Activated CD4-positive, alpha-beta T cell treated with anti-CD3 and anti-CD28 coated beads for 36 hours (primary cell): ENCODE measurements at places on chromosomes 11 and 22. TPM values are rescaled to one million over a fixed set of nuclear protein-coding genes. Genes with fewer than 3 reads are reported as not detected.
A peak's percentile ranks its signal among the peaks of the same experiment; 100 is the strongest.

DNA sequence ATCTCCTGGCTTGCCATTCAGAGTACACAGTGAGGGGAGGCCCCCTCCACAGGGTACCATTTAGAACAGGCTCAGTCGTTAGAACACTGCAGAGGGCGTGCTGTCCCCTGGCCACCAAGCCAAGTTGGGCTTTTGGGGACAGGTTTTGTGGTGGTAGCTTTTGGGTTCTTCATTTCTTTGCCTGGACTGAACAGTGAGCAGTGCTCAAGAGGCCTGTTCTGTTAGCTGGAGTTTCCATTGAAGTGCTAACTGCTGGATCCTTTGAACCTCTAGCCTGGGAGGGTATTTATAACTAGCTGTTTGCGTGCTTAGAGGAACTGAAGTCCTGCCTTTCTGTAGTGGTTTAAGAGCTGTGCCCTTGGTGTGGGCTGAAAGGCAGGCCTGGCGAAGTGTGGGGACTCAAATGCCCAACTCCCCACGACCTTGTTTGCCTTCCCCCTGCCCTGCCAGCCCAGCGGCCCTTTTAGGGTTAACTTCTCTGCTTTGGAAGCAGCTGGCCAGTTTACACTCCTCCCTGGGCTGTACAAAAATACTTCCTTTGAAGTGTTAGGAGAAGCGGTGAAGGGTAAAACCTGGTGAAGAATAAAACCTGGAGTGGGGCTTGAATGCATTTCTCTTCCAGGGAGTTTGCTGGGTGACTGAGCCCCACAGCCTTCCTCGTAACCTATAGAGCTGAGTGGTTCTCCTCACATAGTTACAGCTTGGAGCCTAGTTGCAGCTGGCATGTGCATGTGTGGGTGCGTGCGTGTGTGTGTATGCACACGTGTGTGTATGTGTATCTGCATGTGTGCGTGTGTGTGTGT is 34.6 kb downstream of the ZNRF3 start:
- no peak for DNase-seq

DNA sequence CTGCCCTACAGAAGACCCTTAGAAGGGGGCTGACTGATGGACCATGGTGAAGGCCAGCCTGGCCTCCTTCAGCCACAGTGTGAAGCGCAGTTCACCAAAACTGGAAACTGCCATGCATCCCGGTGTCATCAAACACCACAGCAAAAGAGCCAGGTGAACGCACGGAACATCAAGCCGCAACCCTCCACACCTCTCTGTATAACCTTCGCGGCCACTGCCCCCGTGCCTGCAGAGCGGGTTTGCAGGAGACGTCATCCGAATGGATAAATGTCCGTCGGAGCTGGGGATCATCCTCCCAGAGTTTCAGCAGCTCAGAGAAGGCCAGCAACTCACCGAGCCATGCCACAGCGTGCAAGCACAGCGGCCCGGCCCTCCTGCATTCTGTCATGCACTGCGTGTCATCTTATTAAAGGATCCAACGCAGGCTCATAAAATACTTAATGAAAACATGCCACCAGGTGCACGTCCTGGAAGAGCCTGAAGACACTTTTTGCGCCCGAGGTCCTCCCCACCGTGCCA is 309.9 kb downstream of the BRD1 start:
- DNase-seq: no peak

DNA sequence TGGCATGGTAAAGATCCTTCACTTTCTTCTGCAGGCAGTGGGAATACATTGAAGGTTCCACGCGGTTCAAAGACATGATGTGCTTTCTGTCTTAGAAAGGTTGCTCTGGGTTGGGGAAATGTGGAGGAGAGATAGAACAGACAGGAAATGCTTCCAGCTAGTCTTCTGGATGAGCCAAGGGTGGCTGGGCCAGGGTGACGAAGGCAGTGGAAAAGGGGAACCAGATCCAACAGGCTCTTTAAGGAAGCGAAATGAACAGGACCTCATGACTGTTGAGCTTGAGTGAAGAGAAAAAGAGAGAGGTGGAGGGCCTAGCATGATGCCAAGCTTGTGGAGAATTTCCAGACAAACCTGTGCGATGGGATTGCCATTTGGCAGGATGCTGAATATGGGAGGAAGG is 56.4 kb upstream of the LMO1 start:
- no peak for DNase-seq

DNA sequence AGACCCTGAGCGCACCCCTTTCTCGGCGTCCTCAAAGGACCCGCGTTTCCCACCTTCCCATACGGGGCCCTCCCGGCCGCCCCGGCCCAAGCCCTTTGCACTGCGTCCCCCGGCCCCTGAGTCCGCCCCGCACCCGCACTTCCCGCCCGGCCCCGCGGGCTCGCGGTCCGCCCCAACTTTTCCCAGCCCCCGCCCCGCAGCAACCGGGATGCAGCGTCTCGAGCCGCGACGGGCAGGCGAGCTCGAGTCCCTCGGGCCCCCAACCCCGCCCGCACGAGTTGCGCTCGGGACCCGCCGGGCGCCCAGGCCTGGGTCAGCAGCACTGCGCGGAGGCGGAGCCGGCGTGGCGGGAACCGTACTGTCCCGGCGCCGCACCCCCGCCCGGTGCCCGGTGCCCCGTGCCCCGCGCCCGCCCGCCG is 371 bp downstream of the SMCO4 start:
- DNase-seq: no peak

GRCh38 chr11:125223901-125224361 is 59.4 kb downstream of the PKNOX2 start:
- DNase-seq: no peak

DNA sequence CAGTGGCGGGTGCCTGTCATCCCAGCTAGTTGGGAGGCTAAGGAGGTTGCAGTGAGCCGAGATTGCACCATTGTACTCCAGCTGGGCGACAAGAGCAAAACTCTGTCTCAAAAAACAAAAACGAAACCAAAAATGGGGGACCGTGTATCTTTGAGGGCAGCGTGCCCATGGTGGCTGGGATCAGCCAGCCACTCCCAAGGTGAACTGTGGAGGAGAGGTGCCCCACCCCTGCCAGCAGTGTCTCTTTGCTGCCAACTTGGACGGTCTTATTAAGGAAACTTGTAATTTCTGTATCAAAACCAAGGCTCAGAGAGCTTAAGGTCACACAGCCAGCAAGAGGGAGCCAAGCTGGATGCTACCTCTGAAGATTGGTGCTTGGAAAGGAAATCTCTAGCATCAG is 147.7 kb downstream of the CACNA1I start:
- DNase-seq: no peak

GRCh38 chr11:120290956-120291355 is 34.1 kb upstream of the TLCD5 start:
- no peak for DNase-seq

DNA sequence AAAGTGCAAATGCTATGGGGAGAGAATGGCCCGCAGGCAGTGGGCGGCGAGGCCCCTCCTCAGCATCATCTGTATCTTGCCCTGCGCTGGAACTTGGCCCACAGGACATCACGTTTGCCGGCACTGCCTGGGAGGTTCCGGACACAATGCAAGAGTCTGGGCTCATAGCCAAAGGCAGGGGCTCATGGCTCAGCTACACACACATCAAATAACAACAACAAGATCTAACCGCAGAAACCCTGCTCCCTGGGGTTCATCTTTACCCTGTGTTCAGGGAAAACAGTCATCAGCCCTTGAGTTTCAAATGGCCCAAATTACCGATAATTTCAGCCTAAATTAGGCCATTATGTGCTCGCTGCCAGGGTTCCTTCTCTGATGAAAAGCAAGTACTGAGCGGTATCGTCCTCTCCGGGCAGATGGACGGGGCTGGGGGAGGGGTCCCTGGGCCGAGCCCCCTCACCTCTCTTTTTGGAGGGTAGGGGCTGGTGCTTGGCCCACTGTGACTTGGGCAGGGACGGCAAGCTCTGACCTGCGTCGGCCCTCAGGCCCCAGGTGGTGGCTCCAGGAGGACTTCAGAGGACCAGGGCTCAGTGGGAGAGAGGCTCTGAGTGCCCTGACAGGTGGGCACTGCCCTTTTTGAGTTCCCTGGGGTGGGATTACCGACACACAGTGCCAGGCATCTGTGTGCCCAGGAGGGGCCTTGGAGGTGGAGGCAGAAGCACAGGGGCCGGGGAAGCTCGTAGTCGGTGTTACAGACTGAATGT is 25.0 kb upstream of the GAL start:
- DNase-seq: no peak

GRCh38 chr11:129388824-129389223 is 13.2 kb downstream of the BARX2 start:
- no peak for DNase-seq

GRCh38 chr11:120652705-120653335 is 141.3 kb downstream of the GRIK4 start:
- peak; percentile 23 for DNase-seq

DNA sequence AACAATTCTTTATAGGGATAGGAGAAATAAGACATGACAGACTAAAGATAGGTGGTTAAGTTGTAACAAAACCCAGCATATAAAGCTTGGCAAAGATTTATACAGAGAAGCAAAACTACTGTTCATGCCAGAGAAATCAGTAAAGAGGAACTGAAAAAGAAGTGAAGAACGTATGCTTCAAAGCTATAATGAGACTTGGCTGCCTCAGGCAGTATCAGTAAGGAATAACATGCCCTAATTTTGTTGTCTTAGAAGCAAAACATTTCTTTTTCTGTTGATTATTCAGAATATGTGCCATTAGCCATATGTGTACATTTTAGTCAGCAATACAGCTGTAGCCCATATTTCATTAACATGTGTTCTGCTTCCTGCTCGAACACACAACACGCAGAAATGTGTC is 403.2 kb downstream of the NELL1 start:
- DNase-seq: no peak

DDX6 gene
- total RNA-seq: 178 TPM

BTBD10 gene
- 20.1 TPM for total RNA-seq

WNT7B gene
- total RNA-seq: not detected

OR8G5 gene
- not detected for total RNA-seq

VSIG10L2 gene
- total RNA-seq: not detected
